Activated T-cell treated with anti-CD3 and anti-CD28 coated beads, Interleukin-2, amount 50 U/mL, for 72 hours (primary cell): ENCODE measurements at places on chromosomes 12 and 14. TPM values are rescaled to one million over a fixed set of nuclear protein-coding genes. Genes with fewer than 3 reads are reported as not detected.

Gene APOF
- not detected for total RNA-seq

Gene ABHD12B
- not detected for total RNA-seq

DNA sequence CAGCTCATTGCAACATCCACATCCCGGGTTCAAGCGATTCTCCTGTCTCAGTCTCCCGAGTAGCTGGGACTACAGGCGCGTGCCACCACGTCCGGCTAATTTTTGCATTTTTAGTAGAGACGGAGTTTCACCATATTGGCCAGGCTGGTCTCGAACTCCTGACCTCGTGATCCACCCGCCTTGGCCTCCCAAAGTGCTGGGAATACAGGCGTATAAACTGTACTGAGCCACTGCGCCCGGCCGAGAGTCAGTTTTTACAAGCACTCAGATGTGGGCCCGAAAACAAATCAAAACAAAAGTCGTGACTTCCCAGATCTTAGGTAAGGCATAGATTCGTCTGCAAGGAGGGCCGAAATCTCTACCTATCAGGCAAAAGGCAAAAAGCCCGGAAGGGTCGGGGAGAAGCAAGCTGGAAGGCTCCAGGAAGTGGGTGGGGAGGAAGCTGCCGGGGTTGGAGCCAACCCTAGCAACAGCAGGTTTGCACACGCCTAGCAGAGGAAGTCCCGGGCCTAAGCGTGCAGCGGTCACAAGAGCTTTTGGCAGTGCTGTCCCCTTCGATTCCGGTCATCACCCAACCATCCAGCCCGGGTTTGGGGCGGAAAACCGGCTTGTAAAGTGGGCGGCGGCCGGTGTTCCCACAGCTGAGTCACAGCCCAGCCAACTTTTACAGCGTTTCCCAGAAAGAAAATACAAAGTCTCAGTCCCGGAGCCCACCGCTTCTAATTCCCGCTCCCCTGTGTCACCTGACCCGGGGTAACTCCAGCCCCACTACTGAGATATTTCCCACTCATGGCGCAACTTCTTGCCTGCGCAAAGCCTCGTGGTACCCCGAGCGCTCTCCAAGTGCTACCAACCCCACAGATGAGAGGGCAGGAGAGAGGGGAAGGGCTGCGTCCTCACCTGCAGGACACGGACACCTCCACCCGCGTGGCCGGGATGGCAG is 583 bp downstream of the CPNE8 start:
- H3K4me3 ChIP-seq: peak overlapping the region; percentile 98
- H3K36me3 ChIP-seq: no peaks in the 10 kb centered on the region
- DNase-seq: peak; percentile 42
- peaks cover 32% of the 10 kb centered on the region for H3K4me1 ChIP-seq

DNA sequence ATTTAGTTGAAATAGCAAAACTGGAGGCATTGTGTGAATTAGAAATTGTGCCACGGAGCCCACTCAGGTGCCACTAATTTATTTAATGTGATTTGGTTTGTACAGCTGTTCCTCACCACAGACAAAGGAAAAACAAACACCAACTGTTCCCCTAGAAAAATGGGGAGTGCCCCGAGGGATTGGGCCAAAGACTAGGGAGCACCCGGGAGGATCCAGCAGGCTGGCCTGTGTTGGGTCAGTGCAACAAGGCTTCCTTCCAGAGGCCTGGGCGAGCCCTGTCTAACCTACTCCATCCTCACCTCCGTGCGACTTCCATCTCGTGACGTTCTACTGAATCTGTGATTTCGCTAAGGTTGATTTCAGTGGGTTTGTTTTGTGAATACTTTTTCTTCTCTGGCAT is 206.2 kb downstream of the CHST11 start:
- H3K4me3 ChIP-seq: no peak overlapping the region
- H3K27me3 ChIP-seq: no peaks in the 10 kb centered on the region
- H3K36me3 ChIP-seq: no peaks in the 10 kb centered on the region
- no peak for DNase-seq
- peak overlapping the region; percentile 45 for H3K27ac ChIP-seq

GRCh38 chr14:51448831-51449670 is 202.7 kb upstream of the FRMD6 start:
- peaks cover 28% of the 10 kb centered on the region for H3K27me3 ChIP-seq
- no peaks in the 10 kb centered on the region for H3K4me1 ChIP-seq
- H3K27ac ChIP-seq: no peak overlapping the region
- H3K36me3 ChIP-seq: no peaks in the 10 kb centered on the region
- DNase-seq: no peak

- peaks cover 21% of the 10 kb centered on the region for H3K27me3 ChIP-seq
- peak overlapping the region; percentile 35 for H3K4me3 ChIP-seq
- H3K36me3 ChIP-seq: no peaks in the 10 kb centered on the region
- H3K27ac ChIP-seq: no peak overlapping the region
- DNase-seq: peak; percentile 42
Measured at GRCh38 chr14:97077253-97077653, 280.1 kb downstream of the VRK1 start.

DNA sequence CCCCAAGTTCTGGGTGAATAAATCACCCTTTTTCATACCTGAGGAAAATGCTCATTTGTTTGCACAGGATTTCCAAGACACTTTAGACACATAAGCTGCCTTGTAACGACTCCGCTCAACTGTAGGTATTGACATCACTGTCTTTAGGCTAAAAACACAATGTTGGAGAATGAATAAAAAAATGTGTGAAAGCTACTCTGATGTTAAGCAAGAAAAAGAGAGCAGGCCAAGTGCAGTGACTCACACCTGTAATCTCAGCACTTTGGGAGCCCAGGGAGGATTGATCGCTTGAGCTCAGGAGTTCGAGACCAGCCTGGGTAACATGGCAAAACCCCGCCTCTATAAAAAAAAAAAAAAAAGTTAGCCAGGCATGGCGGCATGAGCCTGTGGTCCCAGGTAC is 11.1 kb upstream of the CIPC start:
- H3K36me3 ChIP-seq: no peaks in the 10 kb centered on the region
- peaks cover 7% of the 10 kb centered on the region for H3K27me3 ChIP-seq
- no peak for DNase-seq
- H3K4me1 ChIP-seq: peaks cover 17% of the 10 kb centered on the region

DNA sequence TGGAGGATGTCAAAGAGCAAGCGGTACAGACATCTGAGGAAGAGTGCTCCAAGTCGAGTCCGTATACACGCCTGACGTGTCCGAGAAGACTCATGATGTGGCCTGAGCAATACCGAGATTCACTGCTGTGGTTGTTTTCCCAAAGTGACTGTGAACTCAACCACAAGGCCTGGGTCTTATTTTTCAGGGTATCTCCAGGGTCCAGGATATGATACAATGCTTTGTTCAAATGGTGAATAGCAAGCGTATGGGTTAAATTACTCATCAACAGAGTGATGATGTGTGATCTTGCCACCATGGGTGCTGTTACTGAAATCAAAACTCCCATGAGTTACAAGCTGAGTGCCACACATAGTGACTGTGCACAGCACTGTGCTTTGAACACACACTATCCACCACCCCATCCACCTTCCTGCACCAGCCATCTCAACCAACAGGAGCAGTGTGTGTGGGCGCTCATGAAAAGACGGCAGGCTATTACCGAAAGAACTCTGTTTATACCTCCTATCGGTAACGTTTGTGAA is 109.6 kb downstream of the BCAT1 start:
- DNase-seq: peak; percentile 88
- peaks cover 10% of the 10 kb centered on the region for H3K36me3 ChIP-seq
- peak overlapping the region; percentile 70 for H3K4me3 ChIP-seq
